ENCODE measurements at places on chromosomes 16 and 17.

DNA sequence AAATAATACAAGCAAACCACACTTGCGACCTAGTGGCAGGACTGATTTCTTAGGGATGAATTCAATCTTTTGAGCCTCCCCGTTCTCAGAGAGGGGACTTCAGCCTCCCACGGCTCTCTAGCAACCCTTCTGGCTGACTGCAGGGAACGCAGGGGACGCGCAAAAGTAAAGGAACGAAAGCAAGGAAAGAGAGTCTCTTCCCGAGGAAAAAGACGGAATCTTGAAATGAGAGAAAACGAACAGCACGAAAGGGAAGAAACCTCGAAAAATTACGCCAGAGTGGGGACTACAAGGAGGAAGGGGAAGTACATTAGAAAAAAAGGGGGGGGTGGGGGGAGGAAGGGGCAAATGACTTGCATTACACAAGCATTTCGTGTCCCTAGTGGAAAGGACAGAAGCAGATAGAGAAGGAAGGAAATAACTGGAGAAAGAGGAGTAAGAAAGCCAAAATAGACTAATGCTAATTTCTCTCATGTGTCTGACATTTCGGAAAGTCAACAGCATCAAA, 1.2 kb downstream of the GRB2 start:
- DNase-seq: peak; percentile 82

GRCh38 chr17:56177361-56177760, 24.1 kb downstream of the ANKFN1 start:
- no peak for DNase-seq

DNA sequence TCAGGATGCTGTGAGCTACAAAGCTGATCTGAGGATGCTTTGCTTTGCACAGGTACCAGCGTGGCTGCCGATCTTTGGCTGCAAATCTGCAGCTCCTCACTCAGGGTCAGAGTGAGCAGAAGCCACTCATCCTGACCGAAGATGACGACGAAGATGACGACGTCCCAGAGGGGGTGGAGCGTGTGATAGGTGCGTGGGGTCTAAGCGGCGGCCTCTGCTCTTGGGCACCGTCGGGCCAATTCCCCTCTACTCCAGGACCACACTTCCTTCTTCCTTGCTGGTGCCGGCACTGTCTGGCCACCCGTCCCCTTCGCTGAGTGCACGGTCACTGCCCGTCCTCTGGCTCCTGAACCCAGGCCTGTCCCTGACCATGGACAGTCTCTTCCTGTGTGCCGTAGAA, 34.0 kb downstream of the ZNF750 start:
- no peak for DNase-seq

DNA sequence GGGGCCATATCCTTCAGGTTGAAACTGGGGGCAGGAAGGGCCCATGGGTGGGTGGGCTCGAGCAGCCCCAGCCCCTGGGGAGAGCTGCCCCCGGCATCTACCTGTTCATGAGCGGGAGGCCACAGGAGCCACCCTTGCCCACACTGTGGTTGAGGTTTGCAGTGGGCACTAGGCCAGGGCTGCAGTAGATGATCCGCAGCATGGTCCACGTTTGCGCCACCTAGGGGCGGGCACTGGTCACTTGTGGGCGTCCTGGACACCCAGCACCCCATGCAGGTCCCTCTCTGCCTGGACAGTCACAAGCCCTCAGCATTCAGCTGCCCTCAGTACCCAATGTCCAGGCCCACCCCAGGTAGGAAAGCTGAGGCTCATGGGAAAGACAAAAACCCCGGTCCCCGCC, 1.8 kb upstream of the JMJD8 start:
- peak; percentile 55 for DNase-seq

DNA sequence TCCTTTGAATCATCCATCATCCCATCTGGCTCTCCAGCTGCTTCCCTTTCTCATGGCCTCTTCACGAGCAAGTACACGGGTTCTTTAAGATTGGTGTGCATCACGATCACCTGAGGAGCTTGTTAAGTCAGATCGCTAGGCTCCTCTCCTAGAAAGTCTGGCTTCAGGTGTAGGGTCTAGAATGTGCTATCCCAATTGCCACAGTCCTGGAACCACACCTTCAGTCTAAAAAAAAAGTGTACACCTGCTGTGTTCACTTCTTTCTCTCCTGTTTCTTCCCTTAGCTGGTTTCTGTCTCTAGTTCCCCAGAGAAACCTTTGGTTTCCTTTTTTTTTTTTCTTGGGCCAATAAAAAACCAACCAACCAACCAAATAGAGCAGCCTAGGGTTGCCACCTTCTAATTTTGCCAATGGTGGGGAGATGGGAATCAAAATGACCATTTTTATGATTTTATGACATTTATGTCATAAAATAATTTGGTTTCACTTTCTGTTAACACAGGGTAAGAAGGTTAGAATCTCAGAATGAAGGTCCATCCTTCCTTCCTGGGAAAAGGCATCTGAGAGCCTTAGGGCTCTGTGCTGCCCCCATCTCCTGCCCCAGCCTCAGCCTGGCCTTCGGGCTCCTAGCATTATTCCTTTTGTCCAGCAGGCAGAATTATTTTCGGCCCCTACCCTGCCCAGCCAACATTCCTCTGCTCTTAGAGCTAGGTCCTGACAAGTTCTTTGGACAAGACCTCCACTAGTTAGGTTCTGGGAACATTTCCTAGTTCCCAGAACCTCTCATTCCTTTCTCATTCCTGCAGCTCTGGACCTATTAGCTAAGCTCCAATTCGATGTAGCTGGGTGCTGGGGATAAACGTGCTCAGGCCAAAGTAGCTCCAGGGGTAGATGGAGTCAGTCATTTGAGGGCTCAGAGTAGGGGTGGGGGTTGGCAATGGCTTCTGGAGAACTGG, 1.9 kb upstream of the GGT6 start:
- DNase-seq: no peak

- no peak for DNase-seq
Measured at GRCh38 chr17:74738051-74738996, 1.3 kb downstream of the RAB37 start.

DNA sequence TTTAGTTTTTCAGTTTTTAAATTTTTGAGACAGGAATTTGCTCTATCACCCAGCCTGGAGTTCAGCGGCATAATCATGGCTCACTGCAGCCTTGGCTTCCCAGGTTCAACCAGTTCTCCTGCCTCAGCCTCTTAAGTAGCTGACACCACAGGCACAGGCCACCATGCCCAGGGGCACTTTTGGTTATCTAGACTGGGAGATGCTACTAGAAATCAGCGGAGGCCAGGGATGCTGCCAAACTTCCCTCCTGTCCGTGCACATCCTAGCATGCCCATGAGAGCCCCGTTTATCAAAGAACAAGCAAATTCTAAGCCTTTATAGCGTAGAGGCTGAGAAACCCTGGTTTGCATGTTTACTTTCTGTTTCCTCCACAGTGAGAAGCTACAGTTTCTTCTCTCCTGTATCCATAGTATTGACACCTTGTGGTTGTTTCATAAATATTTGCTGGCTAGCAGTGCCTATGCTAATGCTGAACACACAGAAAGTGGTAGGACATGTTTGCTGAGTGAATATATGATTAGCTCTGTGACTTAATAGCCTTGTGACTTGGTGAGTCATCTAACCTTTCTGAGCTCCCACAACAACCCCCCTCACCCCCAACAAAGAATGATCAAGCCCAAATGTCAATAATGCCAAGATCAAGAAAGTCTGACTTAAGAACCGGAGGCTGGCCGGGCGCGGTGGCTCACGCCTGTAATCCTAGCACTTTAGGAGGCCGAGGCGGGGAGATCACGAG, 39.2 kb upstream of the MAF start:
- DNase-seq: no peak

DNA sequence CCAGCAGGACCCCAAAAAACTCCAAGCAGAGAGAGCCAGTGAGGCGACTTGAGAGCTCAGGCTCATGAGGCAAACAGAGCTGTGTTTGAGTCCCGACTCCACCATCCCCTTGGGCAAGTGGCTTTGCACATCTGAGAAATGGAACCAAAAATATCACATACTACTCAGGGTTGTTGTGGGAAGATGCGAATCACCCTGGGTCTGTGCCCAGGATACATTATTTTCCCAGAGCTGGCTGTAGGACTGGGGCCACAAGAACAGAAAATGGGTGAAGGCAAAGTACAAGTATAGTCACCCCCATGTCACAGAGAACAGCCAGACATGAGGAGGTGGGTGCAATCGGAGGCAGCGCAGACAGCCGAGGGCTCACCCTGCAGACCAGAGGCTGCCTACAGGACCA, 127.3 kb downstream of the GAS7 start:
- no peak for DNase-seq

GRCh38 chr17:20241855-20242254, 225.5 kb downstream of the LGALS9B start:
- DNase-seq: no peak

GRCh38 chr17:55576996-55577586, 65.8 kb upstream of the SMIM36 start:
- DNase-seq: peak; percentile 5

- DNase-seq: peak; percentile 36
Measured at GRCh38 chr17:38453951-38454421, 25.7 kb downstream of the ARHGAP23 start.

DNA sequence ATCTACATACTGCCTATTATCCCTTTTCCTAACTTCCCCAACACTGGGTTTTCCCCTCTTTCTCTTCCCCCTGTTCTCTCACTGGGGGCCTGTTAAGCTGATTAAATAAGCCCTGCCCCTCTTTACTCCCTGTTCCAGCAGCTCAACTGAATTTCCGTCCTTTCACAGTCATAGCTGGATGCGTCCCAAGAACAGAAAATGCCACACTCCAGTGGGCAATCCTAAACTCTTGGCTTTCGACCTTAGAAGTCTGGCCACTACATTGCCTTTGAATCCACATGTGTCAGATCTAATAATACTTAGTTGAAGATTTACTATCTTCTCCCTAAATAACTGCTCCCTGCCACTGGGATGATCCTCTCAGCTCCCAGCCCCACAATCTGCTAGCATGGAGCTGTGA, 34.5 kb downstream of the KCNJ16 start:
- DNase-seq: no peak

GRCh38 chr17:681316-681715, 33.3 kb downstream of the VPS53 start:
- no peak for DNase-seq

DNA sequence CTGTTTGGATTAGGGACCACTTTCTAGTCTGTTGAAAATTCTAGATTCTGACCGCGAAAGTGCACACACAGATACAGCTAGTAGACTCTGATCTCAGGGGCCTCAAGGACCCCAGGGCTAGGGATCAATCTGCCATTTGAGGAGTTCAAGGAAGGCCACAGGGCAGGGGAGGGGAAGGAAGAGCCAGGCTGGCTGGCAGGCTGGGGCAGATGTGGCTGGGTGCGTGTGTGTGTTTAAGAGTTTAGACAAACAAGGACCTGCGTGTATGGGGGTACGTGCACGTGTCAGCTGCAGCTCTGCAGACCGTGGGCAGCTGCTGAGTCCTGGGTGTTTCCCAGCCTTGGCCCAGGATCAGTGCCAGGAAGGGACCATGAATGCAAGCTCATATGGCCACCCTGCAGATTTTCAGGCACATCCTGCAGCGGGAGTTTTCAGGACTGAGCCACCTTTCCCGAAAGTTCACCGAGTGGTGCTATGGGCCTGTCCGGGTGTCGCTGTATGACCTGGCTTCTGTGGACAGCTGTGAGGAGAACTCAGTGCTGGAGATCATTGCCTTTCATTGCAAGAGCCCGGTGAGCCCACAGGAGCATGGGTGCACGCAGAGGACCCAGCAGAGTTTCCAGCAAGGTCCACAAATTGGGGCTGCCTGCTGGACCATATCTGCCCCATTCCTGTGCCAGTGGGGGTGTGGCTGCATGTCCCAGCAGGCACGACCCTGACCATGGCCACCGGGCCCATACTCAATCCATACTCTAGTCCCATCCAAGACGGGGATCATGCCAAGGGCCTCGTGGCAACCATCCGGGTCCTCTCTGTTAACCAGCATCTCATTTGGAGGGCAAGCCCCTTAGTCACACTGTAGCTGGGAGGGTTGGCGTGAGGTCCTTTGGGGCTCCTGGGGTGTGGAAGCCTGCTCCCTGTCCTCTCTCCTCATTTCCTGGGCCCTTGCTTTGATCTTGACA, 10.6 kb downstream of the TRPV2 start:
- DNase-seq: no peak

- DNase-seq: peak; percentile 100
Measured at GRCh38 chr17:5486206-5487124, at the start of gene MIS12. Gene MIS12 (plus strand): TSS chr17:5486566. CDS start chr17:5488863, 2,297 bp downstream.

DNA sequence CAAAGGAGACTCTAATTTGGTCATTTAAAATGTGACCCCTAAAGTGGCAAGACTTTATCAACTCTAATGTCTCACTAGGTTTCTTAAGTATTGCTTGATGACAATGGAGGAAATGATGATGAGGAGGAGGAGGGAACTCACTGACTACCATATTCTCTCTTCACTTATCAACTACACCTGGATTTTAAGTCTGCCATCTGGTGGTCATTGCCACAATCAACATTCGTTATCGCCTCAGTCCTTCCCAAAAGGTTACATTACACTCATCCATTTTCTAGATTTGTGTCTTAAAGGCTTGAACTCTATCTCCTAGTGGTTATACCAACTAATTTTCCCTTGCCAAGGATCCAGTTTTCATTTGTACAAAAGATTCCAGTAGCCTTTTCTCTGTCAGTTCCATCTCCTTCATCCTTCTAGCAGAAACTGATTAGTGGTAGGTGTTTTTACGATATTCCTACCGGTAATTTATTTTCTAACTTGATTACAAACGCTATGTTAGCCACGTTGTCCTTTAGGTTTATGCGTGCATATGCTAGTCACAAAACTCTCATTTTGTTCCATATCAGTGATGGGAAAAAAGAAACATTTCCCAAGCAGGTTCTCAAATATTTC, 114.6 kb upstream of the NOG start:
- peak; percentile 10 for DNase-seq

DNA sequence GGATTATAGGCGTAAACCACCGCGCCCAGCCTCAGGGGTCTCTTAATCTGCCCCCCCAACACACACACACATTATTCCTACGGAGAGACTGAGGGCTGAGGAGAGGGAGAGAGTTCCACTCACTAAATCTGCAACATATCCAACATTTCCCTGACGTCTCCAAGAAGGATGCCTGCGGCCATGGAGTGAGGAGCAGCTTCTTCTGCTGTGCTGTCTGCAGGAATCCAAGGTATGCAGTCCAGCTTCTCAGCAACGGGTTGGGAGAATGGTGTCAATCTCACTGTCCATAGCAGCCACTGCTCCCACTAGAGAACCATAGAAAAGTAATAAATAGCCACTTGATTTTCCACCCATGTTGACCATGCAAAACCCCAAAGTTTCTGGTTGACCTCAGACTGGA, 5.1 kb upstream of the PLXDC1 start:
- no peak for DNase-seq

GRCh38 chr17:4520060-4520893, 21.6 kb downstream of the SPNS2 start:
- no peak for DNase-seq

- no peak for DNase-seq
Measured at GRCh38 chr17:8481089-8481488, 45.4 kb downstream of the NDEL1 start.
